ENCODE measurements at places on chromosomes 5 and 9. TPM values are rescaled to one million over a fixed set of nuclear protein-coding genes. Genes with fewer than 3 reads are reported as not detected.

SERINC5 gene
- 20.9 TPM for total RNA-seq

CARD9 gene
- 0.70 TPM for total RNA-seq

- DNase-seq = no peak
Observed at GRCh38 chr5:143397302-143398052, 6.0 kb downstream of the NR3C1 start.

DNA sequence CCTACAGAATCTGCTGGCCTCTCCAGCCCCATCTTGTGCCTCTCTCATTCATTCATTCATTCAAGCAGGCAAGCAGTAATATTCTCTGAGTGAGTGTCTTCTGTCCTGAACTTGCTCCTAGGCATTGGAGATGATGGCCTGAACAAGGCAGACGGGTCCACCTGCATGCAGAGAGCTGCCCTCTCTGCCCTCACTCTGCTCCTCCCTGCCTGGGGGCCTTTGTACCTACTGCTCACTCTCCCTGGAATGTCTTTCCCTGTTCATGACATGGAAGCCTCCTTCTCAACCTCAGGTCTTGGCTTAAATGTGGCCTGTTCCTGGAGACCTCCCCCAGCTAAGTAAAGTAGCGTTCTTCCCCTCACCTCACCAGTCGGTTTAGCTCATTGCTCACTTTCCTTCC lies 6.6 kb downstream of the CDX1 start:
- DNase-seq = no peak

GRCh38 chr9:122857815-122858214 lies 29.4 kb upstream of the PDCL start:
- DNase-seq = no peak

DNA sequence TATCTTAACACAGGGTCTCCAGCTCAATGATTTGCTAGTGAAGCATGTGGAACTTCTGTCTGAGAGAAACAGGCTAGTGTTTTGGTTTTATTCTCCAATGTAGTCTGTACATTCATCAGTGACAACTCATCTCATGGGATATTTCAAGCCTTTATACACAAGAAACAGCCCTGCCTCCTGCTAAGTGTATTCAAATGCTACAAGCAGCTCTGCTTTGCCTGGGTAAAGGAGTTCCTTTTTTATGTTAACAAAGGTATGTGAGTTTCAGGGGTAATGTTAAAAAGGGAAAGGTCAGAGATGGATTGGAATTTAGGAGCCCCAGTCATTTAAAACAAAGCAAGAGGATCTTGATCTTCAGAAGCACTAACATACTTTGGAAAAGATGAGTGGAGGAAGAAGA lies 498.7 kb downstream of the ISL1 start:
- DNase-seq = no peak

DNA sequence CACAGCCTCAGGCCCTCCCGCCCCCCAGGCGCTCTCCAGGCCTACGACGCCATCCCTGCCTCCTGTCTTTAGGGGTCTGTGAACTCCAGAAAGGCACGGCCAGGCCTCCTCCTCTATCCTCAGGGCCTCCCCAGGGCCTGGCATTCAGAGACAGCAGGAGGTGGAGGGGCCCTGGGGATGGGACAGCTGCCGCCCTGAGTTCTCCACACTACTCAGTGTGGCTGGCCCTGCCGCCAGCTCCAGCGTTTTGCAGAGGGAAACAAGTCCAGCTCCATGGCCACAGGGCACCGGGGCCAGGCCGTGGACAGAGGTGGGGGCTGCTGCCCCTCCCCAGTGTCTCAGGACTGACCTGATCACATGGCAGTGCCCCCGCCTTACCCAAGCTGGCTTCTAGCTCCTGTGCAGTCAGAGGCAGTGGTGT lies 16.4 kb downstream of the SH3GLB2 start:
- no peak for DNase-seq

- DNase-seq = no peak
Observed at GRCh38 chr9:106482733-106483132, 380.2 kb upstream of the ZNF462 start.
